ENCODE measurements at places on chromosomes 6 and 20. TPM values are rescaled to one million over a fixed set of nuclear protein-coding genes. Genes with fewer than 3 reads are reported as not detected.

The CCM2L gene
- 28.2 TPM for total RNA-seq

The OPN5 gene
- total RNA-seq = not detected

The SLC18B1 gene
- 17.0 TPM for total RNA-seq

DNA sequence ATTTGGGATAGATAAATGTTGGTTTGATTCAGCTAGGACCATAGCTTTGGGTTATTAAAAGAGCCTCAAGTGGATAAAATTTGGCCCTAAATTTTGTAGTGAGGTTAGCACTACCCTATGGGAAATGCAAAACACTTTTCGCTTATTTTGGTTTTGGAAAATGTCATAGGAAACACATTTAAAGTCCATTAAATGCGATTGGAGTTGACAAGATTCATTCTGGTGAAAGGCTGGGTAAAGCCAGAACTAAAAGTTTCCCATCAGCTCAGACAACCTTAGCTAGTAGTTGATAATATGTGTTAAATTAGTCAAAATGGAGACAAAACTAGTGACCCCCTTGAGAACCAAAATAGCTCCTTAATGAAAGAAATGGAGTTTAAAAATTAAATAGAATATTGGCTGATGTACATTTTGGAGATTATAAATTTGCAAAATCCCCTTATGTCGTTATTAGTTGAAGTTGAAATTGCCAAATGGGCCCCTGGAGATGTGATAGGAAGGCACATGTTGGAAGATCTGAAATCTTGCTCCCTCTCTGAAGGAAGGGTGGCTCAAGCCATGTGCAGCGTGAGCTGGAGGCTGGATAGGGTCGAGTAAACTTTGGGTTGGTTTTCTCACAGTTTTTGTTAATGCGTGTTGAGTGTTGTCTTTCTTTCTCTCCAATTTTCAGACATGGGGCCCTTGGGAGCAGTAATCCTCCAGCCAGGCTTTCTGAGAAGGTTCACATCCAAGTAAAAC, 72.8 kb downstream of the CD83 start:
- no peak overlapping the region for H3K27ac ChIP-seq
- no peaks in the 10 kb centered on the region for H3K36me3 ChIP-seq
- H3K4me3 ChIP-seq = no peak overlapping the region
- H3K27me3 ChIP-seq = peaks cover 25% of the 10 kb centered on the region
- H3K4me1 ChIP-seq = no peaks in the 10 kb centered on the region

- H3K4me1 ChIP-seq = no peaks in the 10 kb centered on the region
- no peak for DNase-seq
- H3K27ac ChIP-seq = no peak overlapping the region
- H3K36me3 ChIP-seq = no peaks in the 10 kb centered on the region
- peaks cover 62% of the 10 kb centered on the region for H3K27me3 ChIP-seq
- no peak overlapping the region for H3K4me3 ChIP-seq
These were observed 30.5 kb downstream of the TFAP2B start for GRCh38 chr6:50848989-50849795.

GRCh38 chr6:116170358-116171057, 44.6 kb upstream of the COL10A1 start:
- H3K4me1 ChIP-seq = peaks cover 9% of the 10 kb centered on the region
- no peaks in the 10 kb centered on the region for H3K27me3 ChIP-seq
- DNase-seq = no peak
- no peak overlapping the region for H3K4me3 ChIP-seq
- no peak overlapping the region for H3K27ac ChIP-seq

DNA sequence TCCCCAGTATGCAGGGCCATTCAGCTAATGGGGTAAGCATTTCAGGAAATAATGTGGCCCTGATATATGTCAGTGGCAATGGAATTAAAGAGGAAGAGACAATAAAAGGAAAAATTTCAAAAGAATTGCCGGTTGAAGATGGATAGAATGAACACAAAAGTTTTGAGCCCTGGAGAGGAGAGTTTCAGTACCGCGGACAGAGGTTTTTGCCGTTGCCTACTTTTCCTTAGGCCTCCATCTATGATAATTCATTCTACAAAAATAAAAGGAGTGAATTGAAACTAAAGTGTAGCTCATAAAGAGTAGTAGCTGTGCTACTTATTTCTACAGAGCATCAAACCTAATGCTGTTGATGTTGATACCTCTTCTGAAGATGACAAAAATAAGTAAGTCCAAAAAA, 140.7 kb downstream of the RNASET2 start:
- DNase-seq = no peak
- H3K4me1 ChIP-seq = no peaks in the 10 kb centered on the region
- H3K36me3 ChIP-seq = no peaks in the 10 kb centered on the region

DNA sequence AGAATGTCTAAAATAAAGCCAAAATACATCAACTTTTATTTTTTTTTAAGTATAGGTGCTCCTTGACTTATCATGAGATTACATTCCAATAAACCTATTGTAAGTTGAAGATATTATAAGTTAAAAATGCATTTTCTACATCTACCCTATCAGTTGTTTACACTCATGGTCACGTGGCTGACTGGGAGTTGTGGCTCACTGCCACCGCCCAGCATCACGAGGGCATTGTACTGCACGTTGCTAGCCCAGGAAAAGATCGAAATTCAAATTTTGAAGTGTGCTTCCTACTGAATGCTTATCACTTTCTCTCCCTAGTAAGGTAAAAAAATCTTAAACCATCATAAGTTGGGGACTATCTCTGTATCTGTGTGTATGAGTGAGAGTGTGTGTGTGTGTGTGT, 126.6 kb upstream of the RIN2 start:
- no peak overlapping the region for H3K4me3 ChIP-seq
- no peaks in the 10 kb centered on the region for H3K27me3 ChIP-seq
- H3K36me3 ChIP-seq = no peaks in the 10 kb centered on the region
- H3K4me1 ChIP-seq = no peaks in the 10 kb centered on the region
- H3K27ac ChIP-seq = no peak overlapping the region

GRCh38 chr6:137678451-137678850, 184.3 kb upstream of the OLIG3 start:
- no peak for DNase-seq
- H3K4me1 ChIP-seq = no peaks in the 10 kb centered on the region
- no peaks in the 10 kb centered on the region for H3K27me3 ChIP-seq
- H3K4me3 ChIP-seq = no peak overlapping the region
- H3K27ac ChIP-seq = no peak overlapping the region

DNA sequence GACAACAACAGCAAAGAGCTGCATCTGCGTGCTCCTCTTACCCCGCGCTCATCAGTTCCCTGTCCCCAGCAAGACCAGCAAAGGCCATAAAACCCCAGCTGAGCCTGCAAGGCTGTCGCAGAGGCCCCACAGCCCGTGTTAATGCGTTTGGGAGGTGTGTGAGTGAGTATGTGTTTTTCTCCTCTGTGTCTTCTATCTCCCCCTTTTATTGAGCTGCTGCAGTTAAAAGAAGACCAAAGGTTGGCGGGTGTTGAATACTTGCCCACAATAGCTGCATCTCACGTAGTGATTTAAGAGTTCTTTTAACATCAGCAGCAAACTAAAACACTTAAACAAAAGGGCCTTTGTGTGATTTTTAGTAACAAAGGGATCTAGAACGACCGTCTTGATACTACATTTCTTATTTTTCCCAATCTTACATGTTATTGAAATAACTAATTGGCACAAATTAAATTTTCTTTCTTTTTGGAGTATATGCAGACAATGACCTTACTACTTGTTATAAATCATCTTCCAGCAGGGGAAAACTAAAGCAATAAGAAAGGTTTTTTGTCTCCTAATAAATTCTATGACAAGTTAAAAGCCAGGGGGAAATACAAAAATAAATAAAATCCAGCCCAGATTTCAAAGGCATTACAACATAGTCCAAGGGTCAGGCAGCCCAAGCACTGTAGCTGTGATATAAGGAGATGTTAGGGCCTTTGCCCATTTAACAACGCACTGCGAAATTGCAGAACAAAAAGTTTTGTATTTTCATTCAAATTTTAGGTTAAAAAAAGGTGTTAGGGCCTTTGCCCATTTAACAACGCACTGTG, 27.2 kb upstream of the CNKSR3 start:
- H3K4me1 ChIP-seq = no peaks in the 10 kb centered on the region
- H3K27ac ChIP-seq = no peak overlapping the region
- H3K4me3 ChIP-seq = no peak overlapping the region
- DNase-seq = no peak
- no peaks in the 10 kb centered on the region for H3K36me3 ChIP-seq

- no peak overlapping the region for H3K4me3 ChIP-seq
- no peak overlapping the region for H3K27ac ChIP-seq
- H3K27me3 ChIP-seq = no peaks in the 10 kb centered on the region
- DNase-seq = no peak
- peaks cover 39% of the 10 kb centered on the region for H3K4me1 ChIP-seq
These were observed 2.2 kb downstream of the TAF4 start for GRCh38 chr20:62063315-62063980.

Data from adrenal gland (tissue), 19 donors.